ENCODE measurements at places on chromosomes 4 and X. TPM values are rescaled to one million over a fixed set of nuclear protein-coding genes. Genes with fewer than 3 reads are reported as not detected.

FAM9B gene
- total RNA-seq: not detected

DDX60 gene
- 127 TPM for total RNA-seq

H2BW2 gene
- total RNA-seq: 0.10 TPM

MBNL3 gene
- 50.4 TPM for total RNA-seq

AR gene
- not detected for total RNA-seq

CTAG2 gene
- total RNA-seq: not detected

ELMOD2 gene
- 17.4 TPM for total RNA-seq

HMGN5 gene
- 3.2 TPM for total RNA-seq

NKX6-1 gene
- total RNA-seq: not detected

MRFAP1L1 gene
- total RNA-seq: 74.9 TPM

ABHD18 gene
- total RNA-seq: 26.7 TPM

ZNF141 gene
- 25.9 TPM for total RNA-seq

SPANXC gene
- not detected for total RNA-seq

CSN3 gene
- not detected for total RNA-seq

MECP2 gene
- 64.2 TPM for total RNA-seq

WAS gene
- total RNA-seq: 165 TPM

PRRG1 gene
- not detected for total RNA-seq

MAGEC1 gene
- not detected for total RNA-seq

GLRB gene
- total RNA-seq: not detected

TMLHE gene
- total RNA-seq: 13.1 TPM
